Choroid plexus epithelial cell (primary cell): ENCODE measurements at places on chromosomes 3 and 15.

DNA sequence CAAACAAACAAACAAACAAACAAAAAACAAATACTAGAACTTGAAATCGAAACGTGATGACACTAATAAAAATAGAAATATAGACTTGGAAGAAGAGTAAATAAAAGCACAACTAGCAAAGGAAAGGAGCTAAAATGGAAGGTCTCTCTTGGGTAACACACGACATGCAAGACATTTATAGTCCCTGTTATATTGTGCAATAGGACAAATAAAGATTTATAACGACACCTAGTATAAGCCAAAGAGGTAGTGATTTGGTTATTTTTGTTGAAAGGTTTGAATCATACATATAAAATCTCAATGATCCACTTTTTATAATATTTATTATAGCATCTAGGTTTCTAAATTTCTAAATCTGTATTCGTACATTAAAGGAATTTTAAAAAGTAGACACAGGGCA is 349.6 kb downstream of the CHST2 start:
- no peak for DNase-seq

- no peak for DNase-seq
These were observed 6.2 kb downstream of the MELTF start for GRCh38 chr3:197023241-197023997.

- peak; percentile 88 for DNase-seq
These were observed 69.5 kb downstream of the C3orf38 start for GRCh38 chr3:88219138-88219792.

- DNase-seq = peak; percentile 16
These were observed 347.0 kb upstream of the ZNF385D start for GRCh38 chr3:22098021-22098420.

DNA sequence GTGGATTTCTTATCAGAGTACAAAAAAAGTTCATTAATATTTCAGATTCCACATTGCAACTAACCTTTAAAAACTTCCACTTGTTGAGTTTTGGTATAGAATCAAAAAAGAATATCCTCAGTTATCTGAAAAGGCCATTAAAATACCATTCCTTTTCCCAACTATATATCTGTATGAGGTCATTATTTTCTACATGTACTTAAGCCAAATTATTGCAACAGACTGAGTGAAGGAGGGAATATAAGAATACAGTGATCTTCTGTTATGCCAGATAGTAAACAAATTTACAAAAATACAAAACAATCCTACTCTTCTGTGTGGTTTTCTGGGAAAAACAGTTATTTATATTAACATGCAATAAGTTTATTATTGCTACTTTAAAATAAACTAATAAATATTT is 5.7 kb upstream of the GANC start:
- no peak for DNase-seq

GRCh38 chr3:107781253-107781652 is 258.5 kb downstream of the BBX start:
- no peak for DNase-seq

- DNase-seq = peak; percentile 23
These were observed 40.7 kb downstream of the DENND6A start for GRCh38 chr3:57652203-57652602.

- peak; percentile 62 for DNase-seq
These were observed 22.2 kb upstream of the GOLIM4 start for GRCh38 chr3:168117853-168118313.

DNA sequence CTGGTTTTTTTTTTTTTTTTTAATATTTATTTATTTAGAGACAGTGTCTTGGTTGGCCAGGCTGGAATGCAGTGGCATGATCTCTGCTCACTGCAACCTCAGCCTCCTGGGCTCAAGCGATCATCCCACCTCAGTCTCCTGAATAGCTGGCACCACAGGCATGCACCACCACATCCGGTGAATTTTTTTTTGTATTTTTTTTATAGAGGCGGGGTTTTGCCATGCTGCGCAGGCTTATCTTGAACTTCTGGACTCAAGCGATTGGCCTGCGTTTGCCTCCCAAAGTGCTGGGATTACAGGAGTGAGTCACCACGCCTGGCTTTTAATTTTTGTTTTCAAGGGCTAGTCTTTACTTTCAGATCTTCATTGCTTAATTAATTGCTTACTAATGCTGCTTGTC is 13.1 kb downstream of the PCCB start:
- no peak for DNase-seq

DNA sequence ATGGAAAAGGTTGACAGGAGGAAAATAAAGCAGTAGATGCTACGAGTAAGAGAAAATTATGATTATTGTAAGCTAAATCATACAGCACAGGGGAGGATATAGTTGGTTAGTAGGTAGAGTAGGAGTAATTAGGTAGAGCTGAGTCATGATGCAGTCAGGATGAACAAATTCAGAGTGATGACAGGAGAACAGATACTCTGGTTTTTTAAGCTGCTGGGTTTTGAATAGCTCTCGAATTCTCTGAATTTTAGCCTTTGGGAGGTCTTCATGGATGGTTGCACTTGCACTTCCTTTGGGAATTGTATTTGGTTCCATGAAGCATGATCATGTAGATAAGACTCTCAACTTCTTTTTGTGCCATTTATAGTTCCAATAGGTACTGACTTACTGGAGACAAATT is 96.2 kb downstream of the ECT2 start:
- peak; percentile 45 for DNase-seq

DNA sequence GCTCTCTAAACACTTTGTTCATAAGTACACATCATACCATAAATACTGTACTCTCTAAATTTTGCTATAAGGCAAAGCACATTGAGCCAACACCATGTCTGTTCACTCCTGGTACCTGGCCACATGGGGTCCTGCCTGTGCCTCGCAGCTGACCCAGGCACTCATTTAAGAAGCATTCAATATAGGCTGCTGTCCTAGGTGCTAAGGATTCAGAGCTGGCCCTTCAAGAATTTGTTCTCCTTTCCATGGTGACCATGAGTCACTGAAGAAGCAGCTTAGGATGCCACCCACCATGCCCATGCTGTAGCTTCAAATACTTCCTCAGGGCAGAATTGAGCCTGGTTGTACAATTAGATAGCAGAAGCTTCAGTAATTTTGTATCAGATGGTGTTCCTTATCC is 119.2 kb upstream of the ZBED2 start:
- peak; percentile 40 for DNase-seq

GRCh38 chr3:183897606-183898005 is 12.9 kb upstream of the PARL start:
- no peak for DNase-seq

DNA sequence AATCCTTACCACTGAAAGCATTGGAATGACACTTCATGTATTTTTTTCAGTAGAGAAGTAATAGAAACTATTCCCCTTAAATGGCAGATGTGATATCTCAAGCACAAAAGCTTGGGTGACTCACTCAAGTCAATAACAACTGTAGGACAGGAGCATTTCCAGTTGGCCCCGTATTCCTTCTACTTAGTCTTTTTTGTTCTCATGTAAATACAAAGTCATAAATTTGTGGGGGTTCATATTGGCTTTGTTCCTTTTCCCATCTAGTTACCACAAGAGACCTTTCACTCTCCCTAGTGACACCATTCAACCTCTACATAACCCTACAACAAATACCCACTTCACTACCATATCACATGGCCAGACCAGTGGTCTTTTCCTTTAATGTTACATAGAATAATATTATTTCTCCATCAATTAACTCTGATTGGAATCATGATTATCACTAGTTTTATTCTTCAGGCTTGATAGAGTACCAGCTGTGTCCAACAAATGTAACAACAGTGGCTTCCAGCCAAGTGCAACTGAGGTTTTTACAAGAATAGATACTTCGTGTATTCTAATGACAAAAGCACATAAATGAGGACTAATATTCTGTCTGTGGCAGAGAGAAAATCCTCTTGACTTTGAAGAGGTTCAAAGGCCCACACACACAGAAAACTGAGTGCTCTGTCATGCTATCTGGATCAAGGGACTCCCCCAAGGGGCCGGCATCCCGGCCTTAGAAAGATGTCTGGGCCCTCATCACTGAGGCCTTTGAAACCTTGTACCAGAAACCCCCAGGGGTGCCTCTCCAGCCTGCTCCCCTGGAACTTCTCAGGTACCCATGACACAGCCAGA is 94.0 kb upstream of the THBS1 start:
- no peak for DNase-seq

DNA sequence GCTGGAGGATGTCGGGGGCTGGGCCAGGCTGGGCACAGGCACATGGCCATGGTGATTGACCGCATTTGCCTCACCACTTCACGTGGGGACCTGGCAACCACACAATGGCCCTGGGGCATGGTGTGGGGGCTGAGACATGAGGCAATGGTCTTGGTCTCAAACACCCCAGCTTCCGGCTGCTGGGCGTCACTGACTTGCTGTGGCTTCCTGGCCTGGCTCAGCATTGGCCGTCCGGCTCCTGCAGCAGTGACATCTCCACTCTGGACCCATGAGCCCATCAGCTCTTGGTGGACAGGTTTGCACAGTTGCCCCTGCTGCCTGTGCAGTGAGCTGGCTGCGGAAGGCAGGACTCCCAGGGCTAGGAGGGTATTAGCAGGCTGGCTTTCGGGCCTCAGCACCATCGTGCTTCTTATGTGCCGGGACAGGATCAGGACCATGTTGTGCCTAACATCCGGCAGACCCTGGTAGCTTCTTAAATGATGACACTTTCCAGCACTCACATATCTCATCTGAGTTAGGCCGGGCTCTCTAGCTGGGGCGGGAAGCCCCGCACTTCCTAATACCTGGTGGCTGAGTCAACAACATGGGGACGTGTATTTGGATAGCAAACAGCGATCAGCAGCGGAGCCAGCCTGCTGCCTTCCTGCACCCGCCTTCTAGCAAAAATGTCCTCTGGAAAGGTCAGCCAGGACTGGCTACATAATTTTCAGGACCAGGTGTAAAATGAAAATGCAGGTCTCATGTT is 34.1 kb downstream of the ZNF710 start:
- DNase-seq = peak; percentile 70

DNA sequence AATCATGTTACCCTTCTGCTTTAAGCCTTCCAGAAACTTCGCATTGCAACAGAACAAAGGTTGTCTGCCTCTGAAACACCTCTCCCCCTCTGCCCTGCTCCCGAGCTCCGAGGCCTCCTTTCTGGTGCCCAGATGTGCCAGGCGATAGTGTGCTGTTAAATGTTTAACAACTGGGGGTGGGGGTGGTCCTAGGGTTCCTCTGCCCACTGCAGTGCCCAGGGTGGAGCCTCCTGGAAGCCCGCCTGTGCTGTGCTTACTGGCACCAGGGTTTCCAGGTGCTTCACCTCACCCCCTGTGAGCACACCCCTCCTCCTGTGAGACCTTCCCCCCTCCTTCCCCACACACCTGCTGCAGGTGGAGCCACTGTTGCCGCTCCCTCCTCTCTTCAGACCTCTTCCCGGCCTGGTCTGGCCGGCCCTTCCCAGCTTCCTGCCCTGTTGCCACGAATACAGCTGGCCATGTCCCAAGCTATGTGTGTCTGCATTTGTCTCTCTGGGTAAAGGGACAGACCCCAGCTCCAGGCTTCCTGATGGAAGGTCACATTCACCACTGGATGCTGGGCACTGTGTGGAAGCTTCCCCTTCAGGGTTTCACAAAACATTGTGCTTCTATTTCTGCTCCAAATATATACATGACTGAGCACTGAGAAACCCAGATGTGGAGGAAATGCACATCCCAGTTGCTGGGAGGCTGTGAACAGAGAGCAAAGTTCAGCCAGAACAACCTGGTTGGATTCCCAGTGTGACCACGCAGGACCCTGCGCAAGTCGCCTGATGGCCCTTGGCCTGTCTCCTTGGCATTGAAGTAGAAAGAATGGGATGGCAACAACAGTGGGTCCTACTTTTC is 37.2 kb downstream of the MGLL start:
- no peak for DNase-seq

DNA sequence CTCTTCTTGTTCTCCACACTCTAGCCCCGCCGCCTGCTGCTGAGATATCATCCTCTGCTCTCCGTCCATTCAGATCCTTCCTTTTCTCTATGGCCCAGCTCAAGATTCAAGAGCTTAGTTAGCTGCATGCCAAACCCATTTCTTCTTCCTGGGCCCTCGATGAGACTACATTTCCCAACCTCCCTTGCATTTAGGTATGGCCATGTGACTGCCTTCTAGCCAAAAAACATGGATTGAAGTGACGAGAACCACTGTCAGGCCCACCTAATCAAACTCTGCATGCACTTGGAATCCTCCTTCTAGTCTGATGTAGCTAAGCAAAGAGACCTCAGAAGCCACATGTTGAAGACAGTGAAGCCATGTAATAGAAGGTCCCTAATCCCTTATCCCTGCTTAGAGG is 308.2 kb downstream of the VPS13C start:
- no peak for DNase-seq

GRCh38 chr15:99981839-99982658 is 248.8 kb upstream of the LYSMD4 start:
- DNase-seq = no peak

DNA sequence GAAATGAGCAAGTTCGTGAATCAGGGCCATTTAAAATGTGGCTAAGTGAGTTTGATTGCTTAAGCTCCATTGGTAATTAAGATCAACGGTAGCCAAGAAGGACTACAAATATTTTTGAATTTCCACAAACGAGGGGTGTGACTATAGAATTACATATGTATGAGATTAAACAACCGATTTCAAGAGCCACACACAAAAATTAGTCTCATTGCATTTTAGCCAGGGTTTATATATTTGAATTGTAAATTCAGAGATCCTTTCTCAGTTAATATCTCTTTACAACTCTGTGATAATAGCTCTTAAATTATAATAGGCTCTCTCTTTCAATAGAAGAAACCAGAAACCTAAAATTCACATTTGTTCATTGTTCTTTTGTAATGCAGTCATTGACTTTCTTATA is 325.6 kb upstream of the ICE2 start:
- DNase-seq = no peak

DNA sequence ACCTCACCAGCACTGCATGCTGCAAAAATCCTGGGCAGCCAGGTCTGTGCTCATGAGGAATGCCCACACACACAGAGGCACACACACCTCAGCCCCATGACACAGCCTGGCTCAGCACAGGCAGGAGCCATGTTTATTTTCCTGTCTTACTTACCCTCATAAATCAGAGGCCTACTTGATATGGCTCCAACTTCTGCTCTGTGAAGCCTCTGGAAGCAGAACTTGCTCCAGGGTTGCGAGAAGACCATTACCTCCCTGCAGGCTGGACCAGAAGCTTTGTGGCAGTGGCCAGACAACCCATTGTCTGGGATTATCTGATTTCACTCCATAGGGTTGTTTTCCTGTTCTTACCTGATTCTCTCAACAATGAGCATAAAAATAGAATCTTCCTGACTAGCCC is 43.8 kb upstream of the CMTM8 start:
- no peak for DNase-seq

GRCh38 chr3:110314512-110315114 is 757.0 kb upstream of the NECTIN3 start:
- peak; percentile 79 for DNase-seq

DNA sequence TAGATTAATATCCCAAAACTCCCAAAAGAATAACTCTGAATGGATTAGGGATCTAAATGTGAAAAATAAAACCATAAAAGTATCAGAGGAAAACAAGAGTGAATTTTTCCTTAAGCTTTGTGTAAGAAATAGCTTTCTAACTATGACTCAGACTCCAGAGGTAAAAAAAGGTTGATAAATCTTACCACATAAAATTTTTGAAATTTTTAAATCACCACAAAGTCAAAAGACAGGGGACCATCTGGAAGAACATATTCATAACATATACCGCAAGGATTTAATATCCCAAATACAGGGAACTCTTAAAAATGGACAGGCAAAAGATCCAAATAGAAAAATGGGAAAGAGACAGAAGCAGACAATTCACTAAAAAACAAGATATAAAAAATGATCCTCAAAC is 145.0 kb downstream of the ARNT2 start:
- peak; percentile 86 for DNase-seq
